ENCODE measurements at places on chromosomes 1 and 21.

- no peak for DNase-seq
Measured at GRCh38 chr1:19480282-19480681, 5.1 kb downstream of the CAPZB start.

- no peak for DNase-seq
Measured at GRCh38 chr21:33367309-33367973, 35.8 kb upstream of the IFNGR2 start.

- peak; percentile 15 for DNase-seq
Measured at GRCh38 chr1:212700892-212701819, 1.5 kb upstream of the BATF3 start.

GRCh38 chr1:12437629-12438028 is 180.4 kb downstream of the DHRS3 start:
- no peak for DNase-seq

GRCh38 chr1:34831721-34832246 is 27.8 kb downstream of the SMIM12 start:
- DNase-seq: no peak

GRCh38 chr21:26934383-26934782 is 32.5 kb downstream of the ADAMTS5 start:
- DNase-seq: no peak

DNA sequence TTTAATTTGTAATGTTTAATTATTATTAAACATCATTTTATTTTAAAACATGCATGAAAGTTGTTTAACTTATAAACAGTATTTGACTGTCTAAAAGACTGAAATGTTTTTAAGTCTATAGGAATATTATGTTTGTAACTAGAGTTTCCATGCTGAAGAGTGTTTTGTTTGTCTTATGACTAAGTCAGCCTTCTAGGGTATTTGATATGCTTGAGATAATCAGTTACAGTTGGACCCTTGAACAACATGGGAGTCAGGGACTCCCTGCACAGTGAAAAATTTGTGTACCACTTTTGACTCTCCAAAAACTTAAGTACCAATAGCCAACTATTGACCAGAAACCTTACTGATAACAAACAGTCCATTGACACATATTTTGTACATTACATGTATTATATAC is 45.5 kb upstream of the KANK4 start:
- DNase-seq: no peak

GRCh38 chr1:41329662-41330587 is 31.3 kb upstream of the FOXO6 start:
- no peak for DNase-seq

- no peak for DNase-seq
Measured at GRCh38 chr1:33424610-33425009, 6.3 kb downstream of the PHC2 start.

DNA sequence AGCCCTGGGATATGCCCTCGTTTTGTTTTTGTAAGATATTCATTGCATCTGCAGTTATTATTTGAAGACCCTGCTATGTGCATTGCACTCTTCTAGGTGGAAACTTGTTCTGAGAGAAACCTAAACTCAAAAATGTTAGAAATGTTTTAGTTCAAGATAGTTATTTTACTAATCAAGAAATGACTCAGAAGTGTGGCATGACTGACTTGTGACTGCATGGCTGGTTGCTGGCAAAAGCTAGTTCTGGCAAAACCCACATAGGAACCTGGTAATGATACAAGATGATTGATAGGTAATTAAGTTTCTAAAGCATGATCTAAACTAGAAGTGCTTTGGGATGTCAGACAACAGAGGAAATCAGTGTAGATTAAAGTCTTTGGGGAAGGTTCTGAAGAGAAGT is 33.8 kb upstream of the NFASC start:
- DNase-seq: no peak

- no peak for DNase-seq
Measured at GRCh38 chr1:87903242-87903641, 574.6 kb downstream of the LMO4 start.

GRCh38 chr21:44012474-44013379 is 618 bp downstream of the TRAPPC10 start:
- no peak for DNase-seq

- no peak for DNase-seq
Measured at GRCh38 chr1:17867470-17867869, 112.3 kb downstream of the ACTL8 start.

DNA sequence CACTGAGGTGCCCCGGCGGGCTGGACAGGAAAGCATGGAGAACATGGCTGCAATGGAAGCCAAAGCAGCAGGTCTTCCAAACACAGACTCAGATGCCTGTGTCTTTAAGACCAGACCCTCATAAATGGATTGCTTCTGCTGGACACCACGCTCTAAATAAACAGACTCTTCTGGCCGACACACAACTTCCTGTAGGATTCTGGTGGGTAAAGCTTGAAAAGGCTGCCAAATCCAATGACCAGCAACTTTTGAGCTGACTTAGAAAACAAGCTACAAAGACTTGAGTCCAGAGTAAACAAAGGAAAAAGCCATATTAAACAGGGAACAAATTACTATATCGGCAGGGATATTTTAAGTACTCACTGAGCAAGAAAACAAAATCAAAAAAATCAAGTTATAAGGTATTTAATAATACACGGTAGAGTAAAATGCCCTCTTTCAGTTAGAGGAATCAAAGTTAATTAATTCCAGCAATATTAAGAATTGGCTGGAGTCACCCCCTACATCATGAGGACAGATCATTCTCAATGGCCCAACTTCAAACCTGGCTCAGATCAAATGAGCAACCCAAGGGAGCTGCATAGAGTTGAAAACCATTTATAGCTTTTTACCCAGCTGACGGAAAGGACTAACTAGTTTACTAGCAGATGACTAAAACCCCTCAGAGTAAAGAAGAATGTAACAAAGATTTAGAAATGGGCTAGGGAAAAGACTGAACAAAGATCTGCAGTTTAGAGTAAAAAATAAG is 102.4 kb downstream of the TGFBR3 start:
- no peak for DNase-seq

DNA sequence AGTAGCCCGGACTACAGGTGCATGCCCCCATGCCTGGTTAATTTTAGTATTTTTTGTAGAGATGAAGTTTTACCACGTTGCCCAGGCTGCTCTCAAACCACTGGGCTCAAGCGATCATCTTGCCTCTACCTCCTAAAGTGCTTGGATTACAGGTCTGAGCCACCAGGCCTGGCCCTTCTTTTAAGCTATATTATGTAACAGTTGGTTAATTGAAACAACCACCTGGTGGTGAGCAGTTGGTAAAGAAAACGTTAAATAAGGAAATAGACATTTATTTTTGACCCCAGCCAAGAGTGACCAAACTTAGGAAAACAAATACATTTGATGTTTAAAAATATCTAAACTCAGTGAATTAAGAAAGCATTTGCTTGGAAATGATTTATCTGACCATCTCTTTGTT is 12.1 kb upstream of the PDC start:
- DNase-seq: no peak

DNA sequence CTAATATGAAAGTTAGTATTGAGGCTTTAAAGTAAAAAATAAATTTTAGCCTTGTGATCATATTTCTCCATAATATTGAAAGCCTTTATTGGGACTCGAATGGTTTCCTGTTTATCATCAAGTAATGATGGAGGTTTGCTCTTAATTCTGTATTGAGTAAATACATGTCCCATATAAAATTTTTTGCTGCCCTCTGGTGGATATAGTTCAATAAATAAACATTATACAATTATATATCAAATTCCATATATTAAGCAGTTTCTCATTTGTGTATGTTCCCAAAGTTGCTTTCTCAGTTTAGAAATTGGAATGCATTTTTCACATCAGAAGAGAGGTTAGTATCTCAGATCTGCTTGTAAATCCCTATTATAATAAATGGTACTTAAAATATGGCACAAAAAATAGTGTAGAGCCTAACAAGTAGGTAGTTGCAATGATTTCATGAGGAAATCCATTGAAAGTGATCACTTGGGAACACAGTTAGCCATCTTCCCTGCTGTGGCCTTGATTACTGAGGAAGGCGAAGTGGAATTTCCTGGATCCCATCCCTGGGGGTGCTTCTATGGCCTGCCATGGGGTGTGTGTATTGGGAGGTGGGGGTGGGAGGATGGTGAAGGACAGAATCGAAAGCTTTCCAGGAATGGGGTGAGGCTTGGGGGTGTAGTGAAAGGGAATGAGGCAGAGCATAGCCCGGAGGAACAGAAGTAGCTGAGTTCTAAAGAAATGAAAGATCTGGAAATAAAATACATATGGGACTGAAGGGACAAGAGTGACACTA is 84.1 kb upstream of the C21orf91 start:
- DNase-seq: peak; percentile 20

DNA sequence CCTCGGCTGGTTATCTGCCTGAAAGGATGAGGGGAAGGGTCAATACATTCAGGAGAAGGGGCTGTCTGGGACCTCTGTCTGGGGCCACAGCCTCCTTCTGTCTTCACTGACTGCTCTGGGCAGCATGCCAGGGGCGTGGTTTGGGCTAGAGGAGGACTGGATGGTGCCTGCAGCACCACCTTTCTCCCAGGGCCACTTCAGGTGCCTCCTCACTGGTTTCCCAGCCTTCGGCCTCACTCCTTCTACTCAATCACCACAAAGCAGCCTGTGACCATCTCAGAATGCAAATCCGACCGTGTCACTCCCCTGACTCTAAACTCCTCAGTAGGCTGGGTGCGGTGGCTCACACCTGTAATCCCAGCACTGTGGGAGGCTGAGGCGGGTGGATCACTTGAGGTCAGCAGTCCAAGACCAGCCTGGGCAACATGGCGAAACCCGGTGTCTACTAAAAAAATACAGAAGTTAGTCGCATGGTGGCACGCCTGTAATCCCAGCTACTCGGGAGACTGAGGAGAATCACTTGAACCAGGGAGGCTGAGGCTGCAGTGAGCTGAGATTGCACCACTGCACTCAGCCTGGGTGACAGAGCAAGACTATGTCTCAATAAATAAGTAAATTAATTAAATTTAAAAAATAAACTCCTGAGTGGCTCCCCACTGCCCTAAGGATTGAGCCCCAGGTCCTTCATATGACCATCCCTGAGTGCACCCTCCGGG is 50.1 kb upstream of the ECE1 start:
- DNase-seq: no peak

DNA sequence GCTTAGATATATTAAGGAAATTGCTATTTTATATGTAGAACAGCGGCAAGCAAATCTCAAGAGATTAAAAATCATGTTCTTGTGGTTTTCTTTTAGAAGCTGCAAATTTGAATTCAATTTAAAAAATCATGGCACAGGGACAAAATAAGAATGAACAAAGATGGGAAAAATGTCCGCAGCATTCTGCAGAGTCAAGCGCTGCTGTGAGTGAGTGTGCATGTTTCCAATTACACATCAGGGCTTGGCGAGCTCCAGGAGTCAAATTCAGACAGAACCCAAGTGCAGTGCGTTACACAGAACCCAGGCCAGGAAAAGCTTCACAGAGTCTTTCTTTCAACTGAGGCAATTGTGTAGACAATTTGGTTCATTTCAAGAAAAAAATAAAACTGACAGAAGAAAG is 33.3 kb upstream of the ERG start:
- DNase-seq: no peak

DNA sequence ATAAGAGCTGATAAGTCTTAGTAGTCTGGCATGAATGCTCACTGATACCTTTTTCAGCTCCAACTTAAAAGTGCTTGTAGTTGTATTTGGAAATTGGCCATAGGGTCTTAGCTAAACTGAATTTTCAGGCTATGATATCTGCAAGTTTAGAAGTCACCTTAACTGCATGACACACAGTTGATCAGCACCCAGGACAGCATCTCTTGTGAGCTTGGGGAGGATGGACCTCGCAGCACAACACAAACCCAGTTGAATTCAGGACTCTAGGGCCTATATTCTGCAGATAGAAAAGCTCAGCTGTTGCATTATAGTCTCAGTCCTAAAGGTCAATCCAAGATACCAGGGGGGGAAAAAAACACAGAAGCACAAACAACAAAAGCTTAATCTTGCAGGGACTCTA is 394.3 kb downstream of the KCNH1 start:
- no peak for DNase-seq

DNA sequence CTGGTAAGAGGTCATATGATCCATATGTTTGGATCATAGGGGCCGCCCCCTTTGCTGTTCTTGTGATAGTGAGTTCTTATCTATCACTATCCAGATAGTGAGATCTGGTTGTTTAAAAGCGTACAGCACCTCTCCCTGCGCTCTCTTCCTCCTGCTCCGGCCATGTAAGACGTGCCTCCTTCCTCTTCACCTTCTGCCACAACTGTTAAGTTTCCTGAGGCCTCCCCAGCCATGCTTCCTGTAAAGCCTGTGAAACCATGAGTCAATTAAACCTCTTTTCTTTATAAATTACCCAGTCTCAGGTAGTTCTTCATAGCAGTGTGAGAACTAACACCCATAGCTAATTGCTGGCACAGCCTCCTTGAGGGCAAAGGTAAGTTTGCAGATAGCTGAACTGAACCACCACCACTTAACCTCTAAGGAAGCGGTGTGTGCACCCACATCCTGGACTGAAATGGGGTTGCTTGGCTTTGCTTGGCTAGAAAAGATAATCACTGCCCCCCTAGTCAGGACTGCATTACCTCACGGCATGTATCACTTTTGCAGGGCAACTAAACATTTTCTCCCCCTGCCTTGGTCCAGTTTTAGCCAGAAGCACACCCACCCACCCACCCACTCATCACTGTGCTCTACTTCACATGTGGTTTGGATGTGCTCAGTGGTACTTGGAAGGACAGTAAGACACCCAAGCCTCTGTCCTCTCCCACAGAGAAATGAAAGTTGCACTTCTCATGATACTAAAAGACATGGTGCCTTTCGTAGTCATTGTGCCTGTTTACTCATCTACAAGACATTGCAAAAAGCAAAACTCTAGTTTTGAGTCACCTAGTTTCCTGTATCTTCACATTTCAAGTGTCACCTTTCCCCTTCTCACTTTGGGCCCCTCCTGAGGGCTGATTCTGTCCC is 23.1 kb upstream of the PTAFR start:
- no peak for DNase-seq

DNA sequence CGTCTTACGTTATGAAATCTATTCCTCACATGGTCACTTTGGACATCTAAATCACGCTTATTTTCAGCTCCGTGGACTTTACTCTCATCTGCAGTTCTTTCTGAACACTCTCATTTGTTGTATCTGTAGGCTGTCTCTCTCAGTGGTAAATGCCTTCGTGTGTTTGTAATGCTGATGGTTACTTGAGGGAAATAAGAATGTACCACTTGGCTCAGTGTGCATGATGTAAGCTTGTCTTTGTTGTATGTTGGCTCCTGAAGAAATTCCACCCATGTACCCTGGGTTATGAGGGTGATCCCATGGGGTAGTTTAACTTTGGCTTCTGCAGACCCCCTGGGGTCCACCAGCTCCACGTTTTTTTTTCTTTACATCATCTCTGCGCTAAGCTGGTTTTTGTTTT is 378.4 kb downstream of the SETD4 start:
- no peak for DNase-seq

GRCh38 chr1:1199961-1200875 is 6.2 kb downstream of the TNFRSF18 start:
- no peak for DNase-seq

DNA sequence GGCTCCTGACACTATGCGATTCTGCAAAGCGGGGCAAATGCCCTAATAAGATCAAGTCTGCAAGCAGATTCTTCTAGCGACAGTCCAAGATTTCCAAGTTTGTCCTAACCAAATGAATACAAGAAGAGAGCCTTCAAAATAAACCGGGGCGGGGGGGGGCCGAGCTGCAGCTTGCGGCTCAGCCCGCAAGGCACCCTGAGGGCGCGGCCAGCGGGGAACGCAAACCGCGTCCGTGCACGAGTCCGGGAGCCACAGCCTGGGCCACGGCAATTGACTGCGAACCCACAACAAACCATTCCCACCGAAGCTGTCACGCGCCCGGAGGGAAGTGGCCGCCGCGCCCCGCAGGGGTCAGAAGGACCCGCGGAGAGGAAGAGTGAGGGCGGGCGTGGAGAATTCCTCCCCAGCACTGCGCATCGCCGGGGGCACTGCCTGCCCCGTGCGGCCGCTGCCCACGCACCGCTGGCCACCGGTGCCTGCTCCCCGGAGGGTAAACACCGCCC is 687 bp downstream of the TGFBR3 start:
- DNase-seq: no peak
